ENCODE measurements at places on chromosomes 11 and 22.

- DNase-seq: no peak
These were observed 13.5 kb downstream of the TEAD1 start for GRCh38 chr11:12687740-12688139.

DNA sequence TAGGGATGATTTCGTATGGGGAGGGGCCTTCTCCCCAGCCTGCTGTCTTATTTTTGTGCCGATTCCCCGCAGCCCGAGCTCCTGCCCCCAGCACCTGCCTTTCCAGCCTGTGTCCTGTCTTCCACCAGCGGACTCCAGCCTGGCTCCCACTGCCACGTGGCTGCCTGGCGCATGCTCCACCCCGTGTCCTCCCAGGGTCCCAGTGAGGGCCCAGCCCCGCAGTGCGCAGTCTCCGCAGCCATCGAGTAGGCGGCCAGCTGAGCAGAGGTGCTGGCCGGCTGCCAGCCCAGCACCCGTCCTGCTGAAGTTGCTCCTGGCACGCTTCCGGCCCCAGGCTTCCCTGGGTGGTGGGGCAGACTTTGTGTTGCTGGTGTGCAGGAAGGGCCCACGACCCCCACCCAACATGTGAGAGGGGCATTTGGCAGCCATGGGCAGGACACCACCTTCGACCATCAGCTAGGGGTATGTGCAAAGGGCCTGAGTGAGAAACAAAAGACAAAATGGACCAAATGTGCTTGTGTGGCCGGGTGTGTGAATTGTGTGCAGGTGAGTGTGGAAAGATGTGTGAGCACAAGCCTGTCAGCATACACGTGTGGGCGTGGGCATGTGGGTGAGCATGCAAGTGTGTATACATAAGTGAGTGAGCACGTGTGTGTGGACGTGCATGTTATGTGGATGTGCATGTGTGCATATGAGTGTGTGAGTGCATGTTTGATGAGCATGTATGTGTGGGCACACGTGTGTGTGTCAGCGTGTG is 55.9 kb downstream of the RTN4R start:
- no peak for DNase-seq

GRCh38 chr11:1740786-1741530 is 9.4 kb downstream of the IFITM10 start:
- DNase-seq: no peak

- DNase-seq: no peak
These were observed 1.5 kb downstream of the TNNT3 start for GRCh38 chr11:1920909-1921573.

- DNase-seq: no peak
These were observed 56.5 kb upstream of the SHISAL1 start for GRCh38 chr22:44369293-44369661.

DNA sequence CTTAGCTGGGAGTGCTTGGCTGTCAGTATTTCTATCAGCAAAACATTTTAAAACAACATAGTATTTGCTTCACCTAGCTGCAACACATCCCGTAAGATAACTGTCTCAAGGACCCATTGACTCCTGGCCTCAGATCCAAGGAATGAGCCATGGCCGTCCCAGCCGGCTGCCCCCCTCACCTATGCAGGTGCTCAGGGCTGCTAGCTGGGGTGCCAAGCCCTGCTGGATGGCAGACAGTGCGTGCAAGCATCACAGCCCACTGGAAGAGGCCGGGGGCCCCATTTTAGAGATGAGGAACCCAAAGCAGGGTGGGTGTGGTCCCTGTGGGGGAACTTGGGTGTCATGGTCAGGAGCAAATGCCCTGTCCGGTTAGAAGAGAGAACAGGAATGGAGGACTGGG is 8.5 kb downstream of the PSMC3 start:
- no peak for DNase-seq

- DNase-seq: peak; percentile 62
These were observed 14.0 kb upstream of the MCHR1 start for GRCh38 chr22:40665312-40665711.

DNA sequence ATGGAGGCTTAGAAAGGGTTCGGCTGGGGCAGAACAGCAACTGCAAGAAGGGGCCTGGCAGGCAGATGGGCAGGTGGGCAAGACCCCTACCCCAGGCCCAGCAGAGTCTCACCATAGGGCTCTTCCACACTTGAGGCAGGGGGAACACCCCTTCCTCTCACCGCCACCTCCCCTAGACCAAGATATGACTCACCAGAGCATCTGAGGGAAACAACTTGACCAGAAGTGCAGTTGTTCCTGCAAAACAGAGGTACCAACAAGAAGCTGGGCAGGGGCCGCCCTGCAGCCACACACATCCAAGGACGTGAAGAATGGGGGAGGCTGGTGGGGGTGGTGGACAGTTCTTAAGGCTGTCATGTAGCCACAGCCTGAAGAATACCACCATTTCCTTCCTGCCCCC is 10.9 kb downstream of the TMPRSS5 start:
- DNase-seq: no peak

GRCh38 chr11:94754335-94754734 is 13.8 kb upstream of the AMOTL1 start:
- DNase-seq: no peak

GRCh38 chr11:109939166-109939810 is 153.9 kb upstream of the ZC3H12C start:
- peak; percentile 77 for DNase-seq

DNA sequence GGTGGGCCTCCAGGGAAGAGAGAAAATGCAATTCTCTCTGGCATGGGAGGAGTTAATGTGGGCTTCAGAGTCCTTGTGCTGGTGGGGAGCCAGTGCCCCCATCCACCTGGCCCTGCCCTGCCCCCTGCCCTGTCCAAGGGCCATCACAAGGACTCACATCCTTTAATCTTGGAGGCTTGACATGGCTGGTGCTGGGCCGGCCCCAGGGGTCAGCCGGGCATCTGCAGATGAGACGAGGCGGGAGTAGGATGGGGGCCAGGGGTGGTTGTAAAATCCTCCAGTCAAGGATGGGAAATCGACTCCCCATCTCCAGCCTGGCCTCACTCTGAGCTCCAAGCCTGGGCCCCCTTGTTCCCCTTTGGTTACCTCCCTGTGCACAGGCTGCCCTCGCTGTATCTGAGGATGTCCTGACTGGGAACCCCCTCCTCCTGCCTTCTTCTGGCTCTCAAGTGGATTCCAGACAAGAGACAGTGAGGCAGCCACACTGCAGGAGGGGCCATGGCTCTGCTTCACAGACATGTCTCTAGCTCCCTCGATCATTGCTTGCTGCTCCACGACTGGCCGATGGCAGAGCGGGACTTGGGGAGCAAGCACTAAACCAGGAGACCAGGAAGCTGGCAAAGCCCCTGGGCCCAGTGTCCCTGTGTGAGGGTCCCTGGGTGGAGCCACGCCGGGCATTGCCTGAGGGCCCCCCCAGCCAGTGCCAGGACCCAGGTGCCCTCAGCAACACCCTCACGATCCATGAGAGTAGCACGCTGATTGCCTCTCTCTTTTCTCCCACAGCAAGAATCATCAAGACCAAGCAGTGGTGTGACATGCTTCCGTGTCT is 1120.5 kb downstream of the BRD1 start:
- DNase-seq: no peak

GRCh38 chr11:93274851-93275250 is 55.7 kb upstream of the DEUP1 start:
- DNase-seq: no peak

DNA sequence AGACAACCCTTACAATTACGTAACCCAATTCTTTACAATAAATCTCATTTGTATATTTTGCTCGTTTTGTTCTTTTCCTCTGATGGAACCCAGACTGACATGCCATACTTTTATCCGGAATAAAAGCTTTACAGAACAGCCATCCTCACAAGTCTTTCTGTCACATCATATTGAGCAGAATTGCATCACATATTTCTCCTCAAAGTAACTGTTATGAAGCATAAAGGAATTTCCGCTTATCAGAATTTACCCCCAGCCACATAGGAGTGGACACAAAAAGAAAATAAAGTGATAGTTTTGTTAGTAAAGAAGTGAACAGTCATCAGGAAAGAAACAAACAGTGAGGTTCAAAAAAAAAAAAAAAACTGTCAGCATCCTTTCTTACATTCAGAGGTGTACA is 539.5 kb upstream of the LUZP2 start:
- no peak for DNase-seq

DNA sequence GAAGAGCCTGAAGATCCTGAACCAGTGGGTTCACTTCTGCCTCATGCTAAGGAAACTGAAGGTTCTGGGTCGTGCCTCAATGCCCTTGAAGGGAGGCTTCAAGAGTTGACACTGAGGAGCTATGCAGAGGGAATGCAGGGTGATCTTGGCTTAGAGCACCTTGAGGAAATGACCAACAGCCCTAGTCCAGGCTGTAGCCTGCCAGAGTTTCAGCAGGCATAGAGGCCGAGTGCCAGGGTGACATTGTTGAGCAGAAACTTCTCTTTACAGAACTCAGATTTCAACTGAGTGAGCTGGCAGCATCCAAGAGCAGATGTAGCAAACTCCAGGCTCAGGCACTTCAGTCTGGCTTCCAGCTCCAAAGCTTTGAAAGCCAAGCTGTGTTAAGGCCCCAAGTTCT is 23.1 kb upstream of the CAPRIN1 start:
- peak; percentile 64 for DNase-seq

DNA sequence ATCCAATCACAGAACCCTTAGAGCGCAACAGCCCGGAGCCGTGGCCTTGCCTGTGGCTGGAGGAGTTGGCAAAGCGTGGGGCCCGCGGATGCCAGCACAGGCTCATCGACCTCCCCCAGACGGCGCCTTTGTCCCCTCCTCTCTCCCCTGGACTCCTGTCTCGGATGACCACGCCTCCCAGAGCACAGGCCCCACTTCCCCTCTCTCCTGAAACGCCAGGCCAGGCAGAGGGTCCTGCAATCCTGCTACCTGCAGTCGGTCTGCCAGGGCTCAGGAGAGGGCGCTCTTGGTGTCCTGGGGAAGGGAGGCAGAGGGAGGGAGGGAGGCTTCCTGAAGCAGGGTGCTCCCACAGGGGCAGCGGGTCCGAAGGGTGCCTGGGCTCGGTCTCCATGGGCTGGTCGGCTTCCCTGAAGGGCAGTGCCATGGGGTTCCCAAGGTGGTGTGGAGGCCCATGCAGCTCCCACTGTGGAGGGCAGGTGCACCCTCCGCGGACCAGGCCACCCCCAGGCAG is 16.6 kb upstream of the TTLL12 start:
- DNase-seq: no peak

- peak; percentile 57 for DNase-seq
These were observed 127.0 kb downstream of the MRTFA start for GRCh38 chr22:40509401-40510134.

DNA sequence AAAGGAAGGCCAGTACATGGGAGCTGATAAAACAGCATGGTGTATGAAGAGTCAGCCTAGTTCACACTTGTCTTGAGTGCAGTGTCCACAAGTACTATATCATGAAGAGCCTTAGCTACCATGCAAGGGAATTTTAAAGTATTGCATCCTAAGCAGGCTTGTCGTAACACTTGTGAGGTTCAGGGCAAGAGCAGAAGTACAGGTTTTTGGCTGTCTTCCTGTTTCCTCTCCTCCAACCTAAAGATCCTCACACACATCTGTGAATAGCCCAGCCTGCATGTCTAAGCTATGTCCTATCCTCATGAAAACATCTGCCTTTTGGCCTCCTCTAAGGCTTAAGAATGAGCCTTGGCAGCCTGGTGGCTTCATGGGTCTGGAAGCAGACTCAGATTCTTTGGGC is 34.6 kb upstream of the TMEM123 start:
- DNase-seq: no peak

- no peak for DNase-seq
These were observed 22.3 kb downstream of the SLC6A5 start for GRCh38 chr11:20621679-20622078.

GRCh38 chr11:130429120-130429681 is 792 bp upstream of the ADAMTS8 start:
- DNase-seq: no peak

- DNase-seq: no peak
These were observed 55.1 kb upstream of the SYT9 start for GRCh38 chr11:7196396-7197146.

DNA sequence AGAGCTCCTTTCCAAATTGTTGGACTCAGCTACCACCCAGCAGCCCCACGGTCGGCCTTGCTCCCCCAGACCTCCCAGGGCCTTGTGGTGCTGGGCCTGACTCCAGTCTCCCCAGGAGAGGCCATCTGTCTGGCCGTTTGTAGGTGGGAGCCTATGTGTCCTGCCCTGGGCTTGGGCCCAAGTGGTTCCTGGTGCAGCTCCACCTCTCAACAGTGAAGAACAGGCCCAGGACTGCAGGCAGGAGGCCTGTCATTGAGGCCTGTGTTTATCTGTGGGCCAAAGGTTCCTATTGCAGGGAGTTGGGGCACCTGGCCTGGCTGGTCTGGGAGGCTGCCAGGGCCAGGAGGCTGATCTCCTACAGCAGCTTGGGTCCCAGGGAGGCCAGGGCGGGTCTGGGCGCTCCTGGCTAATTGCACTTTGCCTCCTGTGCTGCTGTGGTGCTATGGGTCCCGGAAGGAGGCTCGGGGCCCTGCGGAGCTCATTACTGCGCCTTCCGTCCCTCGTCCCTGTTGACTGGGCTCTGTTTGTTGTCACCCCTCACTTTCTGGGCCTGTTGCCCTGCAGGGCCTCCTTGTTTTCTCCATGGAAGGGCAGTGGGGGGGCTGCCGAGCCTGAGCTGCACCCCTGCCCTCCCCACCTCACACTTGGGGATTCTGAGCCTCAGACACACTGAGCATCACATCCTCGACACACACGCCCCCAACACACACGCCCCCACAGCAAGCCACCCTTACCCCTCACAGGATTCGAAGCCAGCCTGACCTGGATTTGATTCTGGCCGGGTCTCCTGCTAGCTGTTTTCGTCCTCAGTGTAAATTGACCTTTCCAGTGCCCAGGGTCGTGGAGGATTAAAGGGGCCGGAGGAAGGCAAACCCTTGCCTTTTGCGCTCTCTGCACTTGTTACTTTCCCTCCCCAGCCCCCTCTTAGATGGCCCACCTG is 6.8 kb upstream of the OMP start:
- DNase-seq: no peak

- DNase-seq: no peak
These were observed 40.0 kb downstream of the SBF1 start for GRCh38 chr22:50434849-50435248.

- DNase-seq: no peak
These were observed 22.3 kb upstream of the TESMIN start for GRCh38 chr11:68773521-68774193.

DNA sequence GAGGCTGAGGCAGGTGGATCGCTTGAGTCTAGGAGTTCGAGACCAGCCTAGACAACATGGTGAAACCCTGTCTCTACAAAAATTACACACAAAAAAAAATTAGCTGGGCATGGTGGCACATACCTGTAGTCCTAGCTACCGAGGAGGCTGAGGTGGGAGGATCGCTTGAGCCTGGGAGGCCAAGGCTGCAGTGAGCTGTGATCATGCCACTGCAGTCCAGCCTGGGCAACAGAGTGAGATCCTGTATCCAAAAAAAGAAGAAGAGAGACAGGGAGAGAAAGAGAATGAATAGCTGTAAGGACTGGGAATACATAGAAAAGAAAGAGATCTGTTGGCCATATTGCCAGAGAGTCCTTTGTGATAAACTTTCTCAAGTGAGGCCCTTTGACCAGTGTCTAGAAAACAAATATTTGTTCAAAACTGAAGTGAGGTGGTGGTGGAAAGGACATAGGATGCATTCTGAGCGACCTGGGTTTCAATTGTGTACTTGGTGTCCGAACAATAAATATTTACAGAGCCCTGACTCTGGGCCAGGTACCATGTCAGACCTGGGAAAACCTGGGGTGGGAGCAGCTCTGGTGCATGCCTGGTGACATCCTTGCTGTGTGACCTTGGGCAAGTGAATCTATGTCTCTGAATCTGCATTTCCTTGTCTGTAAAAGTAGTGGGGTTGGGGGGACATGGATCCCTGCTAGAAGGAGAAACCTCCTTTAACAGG is 89.6 kb upstream of the CRYBB3 start:
- no peak for DNase-seq

GRCh38 chr11:65565624-65566453 is 4.4 kb upstream of the ZNRD2 start:
- no peak for DNase-seq

- no peak for DNase-seq
These were observed 4.7 kb upstream of the HBE1 start for GRCh38 chr11:5274395-5274794.

All from AG08395 (cell line).